ENCODE measurements at places on chromosomes 12 and 14.

DNA sequence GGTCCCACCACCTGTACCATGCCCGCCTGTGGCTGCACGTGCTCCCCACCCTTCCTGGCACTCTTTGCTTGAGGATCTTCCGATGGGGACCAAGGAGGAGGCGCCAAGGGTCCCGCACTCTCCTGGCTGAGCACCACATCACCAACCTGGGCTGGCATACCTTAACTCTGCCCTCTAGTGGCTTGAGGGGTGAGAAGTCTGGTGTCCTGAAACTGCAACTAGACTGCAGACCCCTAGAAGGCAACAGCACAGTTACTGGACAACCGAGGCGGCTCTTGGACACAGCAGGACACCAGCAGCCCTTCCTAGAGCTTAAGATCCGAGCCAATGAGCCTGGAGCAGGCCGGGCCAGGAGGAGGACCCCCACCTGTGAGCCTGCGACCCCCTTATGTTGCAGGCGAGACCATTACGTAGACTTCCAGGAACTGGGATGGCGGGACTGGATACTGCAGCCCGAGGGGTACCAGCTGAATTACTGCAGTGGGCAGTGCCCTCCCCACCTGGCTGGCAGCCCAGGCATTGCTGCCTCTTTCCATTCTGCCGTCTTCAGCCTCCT, 1.1 kb downstream of the INHBE start:
- no peak for DNase-seq

DNA sequence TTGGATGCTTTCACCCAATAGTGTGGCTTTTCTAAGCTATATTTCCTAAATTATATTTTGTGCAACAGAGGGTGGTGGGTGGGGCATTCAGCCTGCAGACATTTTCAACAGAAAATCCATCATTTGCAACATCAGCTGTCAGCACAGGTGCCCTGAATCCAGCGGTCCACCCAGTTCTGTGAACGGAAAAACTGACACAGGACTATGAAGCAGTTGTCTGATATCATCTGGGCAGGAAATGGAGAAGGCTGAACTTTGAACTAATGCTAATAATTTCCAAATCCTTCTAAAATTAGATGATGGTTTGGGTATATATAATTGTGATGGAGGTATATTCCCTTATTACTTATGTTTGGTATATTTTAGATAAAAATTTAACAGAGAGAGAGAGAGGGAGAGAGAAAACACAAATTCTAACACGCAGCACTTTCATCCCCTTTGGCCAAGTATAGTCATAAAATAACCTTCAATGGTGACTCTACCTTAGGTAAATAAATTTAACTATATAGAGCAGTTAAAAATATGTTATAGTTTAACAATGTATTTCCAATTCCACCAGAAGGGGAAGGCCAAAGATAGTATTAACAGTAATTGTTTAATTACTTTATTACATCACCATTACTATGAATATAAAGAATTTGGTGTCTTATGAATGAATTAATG, 58.3 kb upstream of the PTPRB start:
- no peak for DNase-seq

DNA sequence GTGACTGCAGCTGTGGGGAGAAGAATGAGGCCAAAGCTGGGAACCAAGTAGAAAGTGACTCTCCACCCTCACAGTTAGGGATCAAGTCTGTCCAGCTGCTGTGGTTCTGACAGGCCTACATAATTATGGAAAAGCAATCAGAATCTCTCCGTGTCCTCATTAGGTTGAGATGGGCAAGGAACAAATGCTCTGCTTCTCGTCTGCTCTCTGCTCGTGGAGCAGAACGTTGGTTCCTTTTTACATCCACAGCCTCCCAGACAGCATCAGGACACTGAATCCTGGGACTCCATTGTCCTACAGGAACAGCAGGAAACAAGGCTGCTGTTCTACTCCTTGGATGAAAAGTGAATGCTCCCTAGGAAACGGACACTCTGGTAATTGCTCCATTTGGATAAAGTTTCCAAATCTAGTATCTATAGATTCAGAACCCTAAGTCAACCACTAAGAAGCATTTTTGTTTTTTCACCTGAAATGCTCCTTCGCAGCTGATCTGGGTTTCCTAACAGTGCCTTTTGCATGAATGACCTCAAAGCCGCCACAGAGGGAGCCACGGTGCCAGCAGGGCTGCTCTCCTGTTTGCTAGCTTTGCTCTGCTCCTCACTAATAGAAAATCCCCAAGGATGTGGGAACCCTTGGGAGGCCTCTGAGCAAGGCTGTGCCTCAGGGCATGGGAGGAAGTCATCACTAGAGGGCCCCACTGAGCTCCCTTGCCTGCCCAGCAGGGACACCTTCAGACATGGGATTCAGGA, 102.0 kb downstream of the EGLN3 start:
- DNase-seq: peak; percentile 77

DNA sequence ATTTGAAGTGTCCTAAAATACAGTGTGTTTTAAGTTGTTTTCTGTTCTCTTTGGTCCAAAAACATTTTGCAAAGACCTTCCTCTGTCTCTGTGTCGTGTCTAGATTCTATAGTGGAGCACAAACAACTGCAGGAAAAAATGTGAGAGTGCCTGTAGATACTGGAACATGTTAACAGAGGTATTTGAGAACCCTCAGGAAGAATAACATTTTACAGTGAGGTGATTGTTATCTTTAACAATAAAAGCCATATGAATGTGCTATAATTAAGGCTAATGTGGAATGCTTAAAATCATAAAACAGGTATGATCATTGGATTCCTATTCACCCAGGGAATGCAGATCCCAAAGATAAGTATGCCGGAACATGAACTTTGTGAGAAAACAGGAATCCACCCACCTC, 98.0 kb downstream of the SAMD4A start:
- DNase-seq: no peak

- no peak for DNase-seq
Measured at GRCh38 chr12:113899561-113900471, 66.3 kb downstream of the RBM19 start.

- no peak for DNase-seq
Measured at GRCh38 chr12:109203480-109203879, 87.1 kb downstream of the ACACB start.

GRCh38 chr12:1993341-1993740, 10.9 kb downstream of the DCP1B start:
- no peak for DNase-seq
